Stomach (tissue), 19 donors: ENCODE measurements at places on chromosomes 16 and 17. TPM values are rescaled to one million over a fixed set of nuclear protein-coding genes. Genes with fewer than 3 reads are reported as not detected.

DNA sequence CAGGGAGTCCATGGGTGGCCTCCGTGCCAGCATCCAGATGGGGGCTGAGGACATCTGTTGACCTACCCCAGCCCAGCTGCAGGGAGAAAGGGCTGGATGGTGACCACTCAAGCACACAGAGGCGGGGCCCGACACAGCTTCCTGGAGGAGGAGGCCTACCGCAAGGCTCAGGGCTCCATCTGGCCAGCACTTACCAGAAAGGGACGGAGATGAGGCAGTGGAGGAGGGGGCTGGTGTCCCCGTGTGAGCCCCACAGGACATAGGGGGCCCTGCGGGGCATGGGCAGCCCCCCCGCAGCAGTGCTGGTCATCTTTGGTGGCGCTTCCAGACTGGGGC, 147.5 kb upstream of the CIBAR2 start:
- no peak overlapping the region for H3K4me3 ChIP-seq
- H3K4me1 ChIP-seq: no peaks in the 10 kb centered on the region
- no peak overlapping the region for H3K27ac ChIP-seq
- H3K36me3 ChIP-seq: no peaks in the 10 kb centered on the region
- peaks cover 13% of the 10 kb centered on the region for H3K27me3 ChIP-seq
- no peak for DNase-seq

DNA sequence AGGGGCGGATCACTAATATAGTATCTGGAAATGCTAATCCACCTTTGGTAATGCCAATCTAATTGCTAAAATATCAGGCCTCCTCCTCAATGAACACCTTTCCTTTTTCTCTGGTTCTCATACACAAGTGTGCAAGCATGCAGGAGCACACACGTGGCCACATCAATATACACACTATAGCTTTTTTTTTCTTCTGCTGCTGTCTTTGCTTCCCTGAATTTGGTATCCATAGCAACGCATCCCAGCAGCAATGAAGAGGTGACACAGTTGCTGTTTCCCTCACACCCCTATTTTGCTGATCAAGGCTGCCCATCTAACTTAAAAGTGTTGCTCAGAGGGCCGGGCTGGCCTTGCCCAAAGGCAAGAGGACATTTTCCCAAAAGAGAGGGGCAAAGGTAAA, 15.4 kb downstream of the NOG start:
- H3K27me3 ChIP-seq: no peaks in the 10 kb centered on the region
- no peaks in the 10 kb centered on the region for H3K36me3 ChIP-seq
- H3K4me3 ChIP-seq: no peak overlapping the region
- H3K27ac ChIP-seq: no peak overlapping the region
- H3K4me1 ChIP-seq: no peaks in the 10 kb centered on the region
- no peak for DNase-seq

GRCh38 chr17:8143581-8144400, 8.4 kb downstream of the PER1 start:
- H3K4me1 ChIP-seq: peaks cover 77% of the 10 kb centered on the region
- DNase-seq: no peak
- H3K36me3 ChIP-seq: peaks cover 94% of the 10 kb centered on the region
- H3K27me3 ChIP-seq: no peaks in the 10 kb centered on the region
- H3K4me3 ChIP-seq: no peak overlapping the region
- H3K27ac ChIP-seq: peak overlapping the region; percentile 9

- H3K36me3 ChIP-seq: no peaks in the 10 kb centered on the region
- no peak overlapping the region for H3K4me3 ChIP-seq
- H3K27me3 ChIP-seq: no peaks in the 10 kb centered on the region
- H3K27ac ChIP-seq: peak overlapping the region; percentile 44
- DNase-seq: peak; percentile 33
- peaks cover 27% of the 10 kb centered on the region for H3K4me1 ChIP-seq
Measured at GRCh38 chr16:82331974-82332750, 162.1 kb upstream of the MPHOSPH6 start.

Gene RAB37
- total RNA-seq: not detected

DNA sequence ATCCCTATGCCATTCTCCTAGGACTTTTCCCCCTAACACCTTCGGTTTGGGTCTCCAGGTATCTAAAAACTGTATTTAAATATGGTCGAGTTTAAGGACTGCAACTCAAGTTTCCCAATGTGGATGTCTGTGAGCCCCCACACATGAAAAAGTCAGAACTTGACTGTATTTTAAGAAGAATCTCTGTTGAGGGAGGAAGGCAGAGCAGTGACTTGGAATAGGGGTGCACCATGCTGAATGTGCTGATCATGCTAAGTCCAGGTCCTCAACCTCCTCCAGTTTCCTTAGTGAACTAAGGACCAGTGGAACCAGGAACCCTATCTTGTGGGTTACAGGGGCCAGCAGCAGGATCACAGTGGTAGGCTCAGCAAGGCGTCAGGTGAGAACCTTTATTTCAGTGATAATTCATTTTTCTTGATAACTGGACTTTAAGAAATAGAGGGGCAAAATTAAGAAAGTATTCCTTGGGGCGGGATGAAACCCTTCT, 19.5 kb downstream of the GRB7 start:
- peaks cover 6% of the 10 kb centered on the region for H3K4me1 ChIP-seq
- H3K4me3 ChIP-seq: no peak overlapping the region
- H3K27ac ChIP-seq: no peak overlapping the region
- no peaks in the 10 kb centered on the region for H3K36me3 ChIP-seq
- no peaks in the 10 kb centered on the region for H3K27me3 ChIP-seq
- no peak for DNase-seq

DNA sequence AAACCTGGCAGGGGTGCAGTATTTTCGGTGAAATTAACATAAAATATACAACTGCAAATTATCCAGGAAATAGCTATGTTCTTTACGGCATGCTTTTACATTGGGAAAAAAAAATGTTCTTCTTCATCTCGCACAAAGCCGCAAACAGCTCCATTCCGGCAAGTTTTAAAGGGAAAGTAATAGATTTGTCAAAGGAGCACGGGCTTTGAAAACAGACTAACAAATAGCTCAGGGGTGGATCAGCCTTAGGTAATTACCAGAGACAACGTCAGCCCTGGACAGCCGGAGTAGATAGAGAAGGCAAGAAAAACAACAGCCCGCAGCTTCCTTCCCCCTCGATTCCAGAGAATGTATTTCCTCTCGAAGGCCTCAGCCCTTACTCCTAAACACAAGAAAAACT, 222.5 kb downstream of the C16orf78 start:
- H3K36me3 ChIP-seq: no peaks in the 10 kb centered on the region
- DNase-seq: peak; percentile 58
- peaks cover 5% of the 10 kb centered on the region for H3K4me1 ChIP-seq
- peak overlapping the region; percentile 7 for H3K4me3 ChIP-seq
- no peaks in the 10 kb centered on the region for H3K27me3 ChIP-seq
- peak overlapping the region; percentile 43 for H3K27ac ChIP-seq

GRCh38 chr17:4560421-4560820, at the start of gene GGT6:
GGT6 (minus strand) TSS chr17:4560577; CDS start chr17:4560521, 56 bp downstream.
- peak within 1 kb of the TSS; percentile 73 for H3K27ac ChIP-seq
- H3K36me3 ChIP-seq: no peaks in the 10 kb centered on the region
- H3K4me1 ChIP-seq: peaks cover 23% of the 10 kb centered on the region
- H3K4me3 ChIP-seq: peak within 1 kb of the TSS; percentile 29
- DNase-seq: peak; percentile 88
- H3K27me3 ChIP-seq: no peaks in the 10 kb centered on the region

- peak; percentile 8 for DNase-seq
- peaks cover 9% of the 10 kb centered on the region for H3K4me1 ChIP-seq
- H3K4me3 ChIP-seq: no peak overlapping the region
- H3K27me3 ChIP-seq: no peaks in the 10 kb centered on the region
- no peak overlapping the region for H3K27ac ChIP-seq
Measured at GRCh38 chr17:13995856-13996271, 73.4 kb upstream of the COX10 start.

Gene TNFRSF12A
- 77.2 TPM for total RNA-seq

DNA sequence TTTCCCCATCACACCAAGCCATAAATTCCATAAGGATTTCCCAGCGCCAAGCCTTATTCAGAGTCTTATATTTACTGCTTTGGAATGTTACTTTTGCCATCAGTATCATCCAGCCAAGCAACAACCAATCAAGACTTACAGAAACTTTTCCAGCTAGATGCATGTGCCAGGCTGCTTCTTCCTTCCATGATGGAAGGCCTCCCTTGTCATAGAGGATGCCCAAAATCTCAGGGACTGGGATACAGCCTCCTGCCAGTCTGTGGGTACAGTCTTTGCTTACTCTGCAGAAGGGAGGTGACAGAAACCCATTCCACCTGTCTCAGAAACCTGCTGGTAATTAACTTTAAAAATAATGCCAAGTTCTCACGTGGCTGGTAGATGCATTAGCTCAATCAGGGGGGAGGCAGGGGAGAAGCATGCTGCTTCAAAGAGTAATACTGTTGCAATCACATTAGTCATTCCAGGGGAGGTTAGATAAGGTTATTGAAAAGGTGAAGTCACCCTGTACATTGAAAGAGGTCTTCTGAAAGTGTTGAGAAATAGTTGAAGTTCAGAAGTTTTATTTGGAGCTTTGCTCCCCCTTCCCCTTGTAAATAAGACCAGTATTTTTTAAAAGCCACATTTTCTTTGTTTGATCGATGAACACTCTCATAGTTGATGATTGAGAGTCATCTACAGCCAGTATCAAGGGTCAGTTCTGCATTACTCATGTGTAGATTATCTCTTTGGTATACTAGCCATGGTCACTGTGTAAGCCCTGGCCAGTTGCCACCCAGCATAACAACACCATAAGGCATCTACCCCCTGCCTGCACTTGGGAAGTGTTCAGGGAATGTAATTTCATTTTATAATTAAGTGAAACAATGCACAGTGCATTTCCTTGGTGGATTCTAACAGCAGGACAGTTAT, 22.2 kb downstream of the HLF start:
- DNase-seq: peak; percentile 20
- no peak overlapping the region for H3K4me3 ChIP-seq
- H3K27me3 ChIP-seq: no peaks in the 10 kb centered on the region
- H3K4me1 ChIP-seq: peaks cover 79% of the 10 kb centered on the region
- H3K36me3 ChIP-seq: no peaks in the 10 kb centered on the region
- peak overlapping the region; percentile 87 for H3K27ac ChIP-seq

Gene PRR11
- total RNA-seq: not detected

DNA sequence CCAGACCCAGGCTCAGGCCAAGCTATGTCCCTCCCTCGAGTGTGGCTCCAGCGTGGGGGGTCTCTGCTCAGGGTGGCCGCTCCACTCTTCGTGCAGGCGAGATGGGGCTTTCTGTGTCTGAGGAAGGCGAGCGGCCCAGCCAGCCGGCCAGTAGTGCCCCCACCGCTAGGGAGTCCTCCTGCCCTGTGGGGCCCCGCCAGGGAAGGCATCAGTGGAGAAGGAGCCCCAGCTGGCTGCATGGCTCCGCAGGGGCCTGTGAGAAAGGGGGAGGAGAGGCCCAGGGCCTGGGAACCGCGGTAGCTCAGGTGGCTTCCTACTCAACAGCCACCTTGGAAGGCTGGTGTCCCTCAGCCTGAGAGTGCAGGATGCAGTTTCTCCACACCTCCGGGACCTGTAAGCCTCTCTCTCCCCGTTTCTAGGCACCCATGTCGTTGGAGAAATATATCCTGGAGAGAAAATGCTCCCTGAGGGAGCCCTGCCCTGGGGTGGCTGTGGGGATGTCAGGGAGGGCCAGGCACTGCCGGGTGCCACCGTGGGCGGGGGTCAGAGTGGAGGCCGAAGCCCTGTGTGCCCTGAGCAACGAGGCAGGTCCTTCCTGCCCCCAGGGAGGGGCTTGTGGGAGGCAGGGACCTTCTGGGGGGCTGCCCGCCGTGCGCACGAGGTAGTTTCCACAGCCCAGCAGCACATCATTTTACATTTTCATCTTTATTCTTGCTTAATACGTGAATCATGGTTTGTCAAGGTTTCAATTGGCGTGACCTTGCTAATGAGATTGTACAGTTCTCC, 3.3 kb downstream of the PIGQ start:
- H3K27me3 ChIP-seq: no peaks in the 10 kb centered on the region
- H3K27ac ChIP-seq: no peak overlapping the region
- peaks cover 17% of the 10 kb centered on the region for H3K4me1 ChIP-seq

- no peak overlapping the region for H3K27ac ChIP-seq
- peaks cover 24% of the 10 kb centered on the region for H3K4me1 ChIP-seq
- H3K36me3 ChIP-seq: no peaks in the 10 kb centered on the region
- no peaks in the 10 kb centered on the region for H3K27me3 ChIP-seq
Measured at GRCh38 chr17:6491071-6491700, 46.9 kb downstream of the PIMREG start.

Gene VMO1
- total RNA-seq: not detected

Gene GFAP
- 9.7 TPM for total RNA-seq

- H3K27ac ChIP-seq: no peak overlapping the region
- no peaks in the 10 kb centered on the region for H3K27me3 ChIP-seq
- DNase-seq: no peak
- H3K4me3 ChIP-seq: no peak overlapping the region
- no peaks in the 10 kb centered on the region for H3K4me1 ChIP-seq
- H3K36me3 ChIP-seq: no peaks in the 10 kb centered on the region
Measured at GRCh38 chr17:48187872-48188608, 80.5 kb downstream of the SNX11 start.

Gene PRR29
- total RNA-seq: not detected

DNA sequence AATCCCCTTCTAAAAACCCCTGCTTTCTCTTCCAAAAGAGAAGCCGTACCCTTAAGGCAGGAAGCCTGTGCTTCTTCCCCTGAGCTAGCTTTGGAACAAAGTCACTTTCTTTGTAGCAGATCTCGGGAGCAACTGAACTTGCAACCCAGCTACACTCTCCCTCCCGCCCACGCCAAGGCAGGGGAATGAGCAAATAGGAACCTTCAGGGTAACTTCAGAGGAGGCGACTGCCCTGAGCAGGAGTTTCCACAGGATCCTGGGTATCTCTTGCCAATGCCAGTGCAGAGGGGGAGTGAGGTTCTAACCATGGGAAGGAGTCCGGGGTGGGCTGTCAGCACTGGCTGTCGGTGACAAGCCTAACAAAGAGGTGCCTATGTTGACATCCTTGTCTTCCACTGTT, 5.9 kb upstream of the PIRT start:
- peak; percentile 71 for DNase-seq
- no peaks in the 10 kb centered on the region for H3K27me3 ChIP-seq
- H3K27ac ChIP-seq: peak overlapping the region; percentile 86
- no peaks in the 10 kb centered on the region for H3K36me3 ChIP-seq
- H3K4me1 ChIP-seq: peaks cover 6% of the 10 kb centered on the region

DNA sequence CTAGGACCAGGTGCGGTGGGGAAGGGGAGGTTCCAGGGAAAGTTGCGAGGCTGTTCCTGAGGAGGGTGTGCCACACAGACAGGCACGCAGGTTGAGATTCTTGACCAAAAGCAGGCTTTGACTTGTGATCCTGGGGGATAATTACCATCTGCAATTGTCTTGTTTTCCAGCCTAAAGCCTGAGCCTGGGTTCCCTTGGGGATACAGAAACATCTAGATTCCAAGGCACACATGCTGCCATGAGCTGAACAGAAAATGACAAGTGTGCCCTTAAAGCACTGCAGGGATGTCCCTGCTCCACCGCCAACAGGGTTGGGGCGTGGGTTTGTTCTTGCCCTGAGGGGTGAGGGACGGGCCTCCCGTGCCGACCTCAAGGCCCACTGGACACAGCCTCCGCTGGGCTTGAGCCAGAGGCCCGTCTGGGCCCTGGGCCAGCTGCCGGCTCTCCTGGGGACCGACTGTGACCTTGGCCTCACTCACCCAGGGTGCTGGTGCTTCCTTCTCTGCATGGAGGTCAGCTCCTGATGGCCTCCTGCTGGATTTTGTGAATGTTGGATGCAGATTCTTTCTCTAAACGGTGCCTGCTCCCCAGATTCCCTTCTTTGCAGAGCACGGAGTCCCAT, 14.0 kb downstream of the CA5A start:
- H3K27ac ChIP-seq: no peak overlapping the region
- no peaks in the 10 kb centered on the region for H3K4me1 ChIP-seq
- DNase-seq: peak; percentile 70
- H3K36me3 ChIP-seq: no peaks in the 10 kb centered on the region
- H3K27me3 ChIP-seq: no peaks in the 10 kb centered on the region

Gene CRHR1
- total RNA-seq: not detected
